Stimulated activated CD4-positive, alpha-beta T cell treated with anti-CD3 and anti-CD28 coated beads, Interleukin-1b, Interleukin-23, amount 100 ng/mL, for 48 hours (primary cell): ENCODE measurements at places on chromosomes 3 and 15.

GRCh38 chr15:90031231-90031791 lies 30.2 kb downstream of the ZNF710 start:
- DNase-seq = peak; percentile 15

GRCh38 chr3:12190221-12190807 lies 31.6 kb upstream of the TIMP4 start:
- DNase-seq = no peak

DNA sequence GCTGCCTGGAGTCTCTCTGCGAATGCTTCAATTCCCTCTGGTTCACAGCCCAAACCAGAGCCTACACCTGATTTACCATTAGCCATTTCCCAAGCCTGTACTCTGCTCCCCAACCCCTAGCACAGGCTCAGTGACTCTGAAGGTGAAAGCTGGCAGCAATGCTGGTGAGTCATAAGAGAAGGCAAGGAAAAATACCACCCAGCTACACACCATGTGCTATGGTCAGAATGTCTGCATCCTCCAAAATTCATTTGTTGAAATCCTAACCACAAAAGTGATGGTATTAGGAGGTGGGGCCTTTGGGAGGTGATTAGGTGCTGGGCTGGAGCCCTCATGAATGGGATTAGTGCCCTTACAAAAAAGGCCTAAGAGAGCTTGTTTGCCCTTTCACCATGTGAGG lies 117.1 kb upstream of the TJP1 start:
- DNase-seq = no peak

GRCh38 chr15:64288999-64289398 lies 67.0 kb downstream of the CSNK1G1 start:
- no peak for DNase-seq
